ENCODE measurements at places on chromosomes 5 and 9.

- no peak for DNase-seq
Observed at GRCh38 chr9:27183701-27184100, 74.7 kb downstream of the TEK start.

- DNase-seq = no peak
Observed at GRCh38 chr5:146273109-146273508, 65.5 kb upstream of the POU4F3 start.

DNA sequence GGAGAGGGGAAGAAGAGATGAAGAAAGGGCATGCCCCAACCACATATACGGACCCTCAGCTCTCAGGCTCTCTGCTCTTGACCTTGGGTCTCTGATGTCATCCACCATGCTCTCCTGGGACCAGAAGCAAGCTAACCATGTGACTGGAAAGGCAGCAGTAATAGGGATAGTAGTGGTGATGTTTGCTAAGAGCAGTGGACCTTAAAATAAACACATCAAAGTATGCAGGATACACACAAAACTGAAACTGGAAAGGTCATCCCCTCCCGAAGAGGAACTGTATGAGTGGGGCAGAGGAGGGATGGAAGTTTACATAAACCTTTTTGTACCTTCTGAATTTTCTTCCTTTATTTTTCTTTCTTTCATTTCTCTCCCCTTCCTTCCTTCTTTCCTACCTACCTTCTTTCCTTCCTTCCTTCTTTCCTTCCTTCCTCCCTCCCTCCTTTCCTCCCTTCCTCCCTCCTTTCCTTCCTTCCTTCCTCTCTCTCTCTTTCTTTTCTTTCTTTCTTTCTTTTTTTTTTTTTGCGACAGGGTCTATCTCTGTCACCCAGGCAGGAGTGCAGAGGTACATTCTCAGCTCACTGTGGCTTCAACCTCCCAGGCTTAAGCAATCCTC, 8.1 kb upstream of the PTPN3 start:
- no peak for DNase-seq

DNA sequence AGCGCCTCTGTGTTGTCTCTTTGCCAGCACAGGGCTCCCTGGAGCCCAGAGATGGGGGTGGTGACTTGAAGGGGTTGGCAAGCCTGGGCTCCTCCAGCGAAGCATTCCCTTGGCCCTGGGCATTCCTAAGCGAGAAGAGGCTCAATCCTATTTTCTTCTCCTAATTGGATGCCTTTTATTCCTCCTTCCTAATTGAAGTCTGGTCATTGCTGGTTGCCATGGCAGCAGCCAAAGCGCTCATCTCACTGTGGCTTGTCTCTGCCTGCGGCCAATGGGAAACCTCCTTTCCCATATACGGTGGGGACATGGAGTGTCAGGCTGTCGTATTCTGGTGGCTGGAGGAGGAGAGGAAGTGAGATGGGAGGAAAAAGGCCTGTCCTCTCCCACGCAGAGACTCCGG, 52.3 kb upstream of the RARS1 start:
- no peak for DNase-seq

- no peak for DNase-seq
Observed at GRCh38 chr5:58466939-58467338, 7.1 kb upstream of the PLK2 start.

- DNase-seq = no peak
Observed at GRCh38 chr9:128553728-128554127, 1.3 kb downstream of the SPTAN1 start.

GRCh38 chr5:42855811-42856210, 44.1 kb upstream of the SELENOP start:
- DNase-seq = no peak

DNA sequence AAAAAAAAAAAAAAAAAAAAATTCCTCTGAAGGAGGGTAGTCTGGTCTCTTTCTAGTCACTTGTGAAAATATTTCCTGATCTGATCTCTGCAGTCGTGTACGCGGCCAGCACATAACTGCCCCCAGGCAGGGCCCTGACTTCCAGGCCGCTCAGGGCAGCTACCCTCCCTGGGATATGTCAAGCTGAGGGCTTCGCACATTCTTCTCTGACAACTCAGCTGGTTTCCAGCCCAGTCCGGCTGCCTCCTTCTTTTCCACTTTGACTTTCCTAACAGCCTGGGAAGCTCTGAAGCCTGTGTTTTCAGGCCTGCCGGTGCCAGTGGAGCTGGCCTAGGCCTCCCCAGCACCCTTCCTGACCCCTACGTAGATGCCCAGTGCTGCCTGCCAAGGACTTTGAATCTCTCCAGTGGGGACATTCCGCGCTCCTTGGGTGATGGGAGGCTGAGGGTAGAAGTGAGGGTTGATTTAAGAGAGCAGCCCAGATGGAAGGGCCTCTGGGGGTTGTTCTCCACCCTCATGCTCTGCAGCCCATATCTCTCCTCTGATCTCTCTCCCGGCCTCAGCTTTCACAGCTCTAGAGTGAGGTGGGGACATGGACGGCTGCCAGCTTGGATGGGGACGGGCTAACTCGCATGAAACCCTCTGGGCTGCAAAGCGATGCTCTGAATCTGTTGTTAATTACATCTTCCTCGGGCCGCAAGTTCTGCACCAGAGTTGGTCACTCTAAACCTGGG, 20.7 kb downstream of the COL5A1 start:
- no peak for DNase-seq

DNA sequence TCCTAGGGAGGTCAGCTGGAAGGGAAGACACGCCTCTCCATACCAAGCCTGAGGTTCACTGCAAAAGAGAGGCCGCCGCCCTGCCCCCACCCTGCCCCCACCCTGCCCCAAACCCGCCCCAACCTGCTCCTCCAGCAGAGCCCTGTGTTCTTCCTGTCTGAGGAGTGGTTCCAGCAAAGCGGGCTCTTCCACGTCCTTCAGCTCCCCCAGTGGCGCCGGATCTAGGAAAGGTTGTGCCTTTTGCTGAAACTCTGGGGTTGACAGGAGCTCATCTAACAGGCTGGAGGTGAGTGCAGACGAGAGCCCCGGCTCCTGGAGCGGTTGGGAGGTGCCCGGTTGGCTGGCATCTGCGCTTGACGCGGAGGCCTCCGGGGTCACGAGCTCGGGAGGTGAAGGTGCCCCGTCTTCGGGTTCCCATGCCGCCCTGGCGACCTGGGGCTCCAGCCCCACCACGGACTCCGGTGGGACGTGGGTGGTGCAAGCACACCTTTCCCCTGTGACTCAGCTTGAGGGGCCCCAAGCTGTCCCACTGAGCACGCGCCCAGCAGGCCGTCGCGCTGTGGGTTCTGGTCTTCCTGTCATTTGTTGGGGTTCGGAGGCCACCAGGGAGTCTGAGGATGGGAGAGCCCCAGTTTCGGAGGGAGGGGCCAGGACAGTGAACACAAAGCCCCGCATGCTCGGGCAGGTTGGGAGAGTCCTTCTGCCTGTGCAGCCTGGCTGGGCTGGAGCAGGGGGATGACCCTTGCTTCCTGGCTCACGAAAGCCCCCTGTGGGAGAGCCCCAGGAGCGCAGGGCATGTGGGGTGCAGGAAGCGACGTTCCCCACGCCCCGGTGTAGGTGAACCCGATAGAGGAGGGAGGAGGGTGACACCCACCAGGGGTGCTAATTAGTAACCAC, 1467.1 kb downstream of the FOXD4L5 start:
- no peak for DNase-seq

- DNase-seq = no peak
Observed at GRCh38 chr5:9009931-9010651, 535.8 kb downstream of the SEMA5A start.

GRCh38 chr5:89930591-89931392, 478.8 kb downstream of the CETN3 start:
- DNase-seq = no peak

DNA sequence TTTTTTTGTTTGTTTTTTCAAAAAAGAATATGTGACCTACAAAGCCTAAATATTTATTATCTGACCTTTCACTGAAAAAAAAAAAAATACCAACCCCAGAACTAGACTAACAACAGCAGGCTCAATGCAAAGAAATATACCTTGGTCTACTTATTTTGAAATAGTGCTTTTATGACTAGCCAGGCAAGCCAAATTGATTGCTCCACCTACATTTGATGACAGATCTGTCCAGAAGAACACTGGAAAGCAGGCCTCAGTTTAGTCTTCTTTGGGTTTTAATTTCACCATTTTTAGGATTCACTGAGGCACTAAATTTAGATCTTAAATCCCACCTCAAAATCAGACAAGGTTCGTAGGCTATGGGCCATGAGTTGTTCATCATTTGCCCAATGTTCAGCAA, 97.3 kb downstream of the PLPP1 start:
- DNase-seq = no peak

- no peak for DNase-seq
Observed at GRCh38 chr9:92353051-92353450, 27.3 kb downstream of the CENPP start.

DNA sequence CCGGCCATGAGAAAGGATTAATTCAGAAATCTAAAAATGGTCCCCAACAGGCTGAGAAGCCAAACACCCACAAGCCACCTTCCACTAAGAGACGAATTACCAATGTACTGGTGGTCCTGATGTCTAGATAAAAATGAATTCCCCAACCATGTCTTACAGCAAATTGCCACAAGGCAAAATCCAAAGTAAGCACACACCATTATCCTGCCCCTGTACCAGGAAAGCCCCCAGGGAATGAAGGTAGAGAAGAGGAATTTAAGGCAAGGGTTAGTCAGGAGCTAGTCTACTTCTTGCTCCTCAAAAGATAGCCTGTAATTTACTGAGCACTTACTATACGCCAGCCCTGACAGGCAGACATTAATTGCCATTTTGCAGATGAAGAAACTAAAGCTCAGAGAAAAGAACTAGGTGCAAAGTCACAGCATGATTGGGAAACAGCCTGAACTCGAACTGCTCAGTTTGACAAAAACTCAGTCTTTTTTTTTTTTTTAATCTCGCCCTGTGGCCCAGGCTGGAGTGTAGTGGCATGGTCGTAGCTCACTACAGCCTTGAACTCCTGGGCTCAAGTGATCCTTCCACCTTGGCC, 64.3 kb downstream of the RAPGEF1 start:
- DNase-seq = no peak

- no peak for DNase-seq
Observed at GRCh38 chr9:12425878-12426864, 267.0 kb upstream of the TYRP1 start.

DNA sequence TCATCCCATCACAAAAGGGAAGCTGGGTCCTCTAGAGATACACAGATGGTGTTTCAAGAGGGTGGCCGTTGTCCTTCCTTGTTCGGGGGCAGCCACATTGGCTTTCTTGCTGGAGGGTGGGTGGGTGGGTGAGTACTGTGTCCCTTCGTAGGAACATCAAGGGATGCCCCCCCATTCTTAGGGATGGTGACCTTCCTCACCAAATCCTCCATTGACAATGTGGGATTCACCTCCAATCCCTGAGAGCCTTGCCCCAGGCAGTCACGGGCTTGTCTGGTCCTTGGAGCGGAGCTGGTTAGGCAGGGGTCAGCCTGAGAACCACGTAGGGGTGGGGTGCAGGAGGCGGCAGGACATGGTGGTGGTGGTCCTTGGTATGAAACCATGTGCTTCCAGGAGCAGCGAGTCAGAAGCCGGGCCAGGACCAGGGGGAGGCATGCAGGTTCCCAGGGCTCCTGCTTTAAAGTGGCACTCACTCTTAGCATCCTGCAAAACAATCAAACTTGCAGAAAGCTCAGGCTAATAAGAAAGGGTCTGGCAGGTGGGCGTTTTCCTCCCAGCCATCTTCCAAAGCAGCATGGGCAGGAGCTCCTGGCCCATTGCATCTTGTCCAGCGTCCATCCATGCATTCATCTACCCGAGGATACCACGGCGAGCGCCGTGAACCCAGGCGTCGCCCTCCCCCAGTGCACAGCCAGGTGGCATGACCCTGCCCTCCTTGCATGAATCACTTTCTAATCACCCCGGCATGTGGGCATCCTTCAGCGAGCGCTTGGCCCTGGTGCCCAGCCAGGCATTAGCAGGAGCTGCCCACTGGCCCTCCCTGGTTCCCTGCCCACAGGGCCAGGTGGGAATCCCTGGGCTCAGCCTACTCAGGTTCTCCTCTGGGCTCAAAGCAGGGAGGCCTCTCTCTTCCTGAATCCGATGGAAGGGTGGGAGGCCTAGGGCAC, 76.4 kb downstream of the NTNG2 start:
- no peak for DNase-seq

DNA sequence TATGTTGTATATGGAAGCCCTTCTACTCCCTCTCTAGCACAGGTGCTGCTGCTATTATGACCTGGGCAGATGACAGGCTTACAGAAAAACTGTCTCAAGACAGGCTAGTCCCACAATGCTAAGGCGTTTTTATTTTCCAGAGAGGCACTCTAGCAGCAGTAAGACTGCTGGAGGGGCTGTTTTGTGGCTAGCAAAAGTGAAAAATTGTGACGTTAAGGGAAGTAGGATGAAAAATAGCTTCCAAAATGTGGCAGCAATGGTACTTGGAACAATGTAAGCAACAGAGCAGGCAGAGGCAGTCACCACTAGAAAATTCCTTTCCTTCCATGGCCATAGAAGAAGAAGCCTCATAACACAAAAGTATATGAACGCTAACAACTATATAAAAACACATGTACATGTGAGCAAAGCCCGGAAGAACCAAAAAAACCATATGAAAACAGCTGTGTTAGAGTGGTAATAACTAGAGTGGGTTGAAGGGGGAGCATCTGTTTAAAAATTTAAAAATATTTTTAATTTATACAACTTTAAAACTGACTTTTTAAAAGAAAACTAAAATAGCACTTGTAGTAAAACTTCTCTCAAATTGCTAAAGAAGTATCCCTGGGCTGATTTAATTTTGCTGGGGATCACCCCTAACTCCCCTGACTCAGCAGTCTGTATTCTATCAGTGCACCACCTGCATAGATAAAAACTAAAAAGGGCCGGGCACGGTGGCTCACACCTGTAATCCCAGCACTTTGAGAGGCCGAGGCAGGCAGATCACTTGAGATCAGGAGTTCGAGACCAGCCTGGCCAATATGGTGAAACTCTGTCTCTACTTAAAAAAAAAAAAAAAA, 30.6 kb downstream of the CLINT1 start:
- DNase-seq = no peak

DNA sequence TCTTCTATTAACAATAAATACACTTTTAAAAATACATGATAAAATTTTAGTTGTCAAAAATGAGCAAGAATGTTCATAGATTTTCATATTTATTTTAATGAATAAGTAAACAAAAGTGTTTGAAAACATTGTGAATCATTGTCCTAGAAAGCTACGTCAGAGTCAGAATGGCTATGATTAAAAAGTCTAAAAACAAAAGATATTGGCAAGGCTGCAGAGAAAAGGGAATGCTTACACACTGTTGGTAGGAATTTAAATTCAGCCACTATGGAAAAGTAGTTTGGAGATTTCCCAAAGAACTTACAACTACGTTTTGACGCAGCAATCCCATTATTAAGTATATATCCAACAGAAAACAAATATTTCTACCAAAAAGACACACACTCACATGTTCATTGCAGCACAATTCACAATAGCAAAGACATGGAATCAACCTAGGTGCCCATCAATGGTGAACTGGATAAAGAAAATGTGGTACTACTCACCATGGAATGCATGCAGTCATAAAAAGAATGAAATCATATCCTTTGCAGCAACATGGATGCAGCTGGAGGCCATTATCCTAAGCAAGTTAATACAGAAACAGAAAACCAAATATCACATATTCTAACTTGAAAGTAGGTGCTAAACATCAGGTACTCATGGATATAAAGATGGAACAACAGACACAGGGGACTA, 49.2 kb upstream of the FBXL17 start:
- DNase-seq = no peak

Data from hematopoietic multipotent progenitor cell treated with erythropoietin and hydrocortisone succinate and interleukin-3 and kit ligand, for 15 days (in vitro differentiated cells).